ENCODE measurements at places on chromosomes 11 and 22.
A peak's percentile ranks its signal among the peaks of the same experiment; 100 is the strongest.

GRCh38 chr11:64379160-64379559 lies 20.2 kb downstream of the RPS6KA4 start:
- DNase-seq: no peak

- no peak for DNase-seq
Measured at GRCh38 chr22:42863349-42863961, 6.4 kb upstream of the ARFGAP3 start.

DNA sequence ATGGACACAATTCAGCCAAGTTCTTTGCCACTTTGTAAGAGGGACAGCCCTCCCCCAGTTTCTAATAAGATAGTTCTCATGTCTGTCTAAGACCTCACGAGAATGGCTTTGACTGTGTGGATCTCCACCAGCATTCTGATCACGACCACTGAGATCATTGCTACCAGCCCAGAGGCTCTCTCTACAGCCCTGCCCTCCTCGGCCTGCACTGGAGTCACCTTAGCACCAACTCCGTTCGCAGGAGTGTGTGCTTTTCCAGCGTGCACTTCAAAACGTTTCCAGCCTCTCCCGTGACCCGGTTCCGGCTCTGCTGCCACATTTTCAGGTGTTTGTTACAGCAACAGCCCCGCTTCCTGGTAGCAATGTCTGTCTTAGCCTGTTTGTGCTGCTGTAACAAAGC lies 26.2 kb downstream of the TSPAN32 start:
- DNase-seq: no peak

DNA sequence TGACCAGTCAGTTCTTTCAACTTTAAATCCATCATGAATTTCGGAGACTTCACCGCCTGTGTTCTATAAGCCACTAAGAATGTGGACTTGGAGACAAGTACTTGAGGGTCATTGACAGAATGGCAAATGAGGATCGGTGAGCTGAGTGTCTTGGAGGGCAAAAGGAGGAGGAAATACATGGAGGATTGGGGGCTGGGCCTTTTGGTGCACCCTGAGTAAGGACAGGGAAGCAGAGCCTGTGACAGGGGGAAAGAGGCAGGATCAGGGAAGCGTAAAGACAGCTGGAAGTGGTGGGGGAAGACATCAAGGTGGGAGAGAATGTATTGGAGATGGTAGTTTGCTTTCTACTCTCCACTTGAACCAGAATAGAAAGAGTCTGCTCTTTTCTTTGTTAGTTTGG lies 70.4 kb upstream of the MTMR2 start:
- no peak for DNase-seq

DNA sequence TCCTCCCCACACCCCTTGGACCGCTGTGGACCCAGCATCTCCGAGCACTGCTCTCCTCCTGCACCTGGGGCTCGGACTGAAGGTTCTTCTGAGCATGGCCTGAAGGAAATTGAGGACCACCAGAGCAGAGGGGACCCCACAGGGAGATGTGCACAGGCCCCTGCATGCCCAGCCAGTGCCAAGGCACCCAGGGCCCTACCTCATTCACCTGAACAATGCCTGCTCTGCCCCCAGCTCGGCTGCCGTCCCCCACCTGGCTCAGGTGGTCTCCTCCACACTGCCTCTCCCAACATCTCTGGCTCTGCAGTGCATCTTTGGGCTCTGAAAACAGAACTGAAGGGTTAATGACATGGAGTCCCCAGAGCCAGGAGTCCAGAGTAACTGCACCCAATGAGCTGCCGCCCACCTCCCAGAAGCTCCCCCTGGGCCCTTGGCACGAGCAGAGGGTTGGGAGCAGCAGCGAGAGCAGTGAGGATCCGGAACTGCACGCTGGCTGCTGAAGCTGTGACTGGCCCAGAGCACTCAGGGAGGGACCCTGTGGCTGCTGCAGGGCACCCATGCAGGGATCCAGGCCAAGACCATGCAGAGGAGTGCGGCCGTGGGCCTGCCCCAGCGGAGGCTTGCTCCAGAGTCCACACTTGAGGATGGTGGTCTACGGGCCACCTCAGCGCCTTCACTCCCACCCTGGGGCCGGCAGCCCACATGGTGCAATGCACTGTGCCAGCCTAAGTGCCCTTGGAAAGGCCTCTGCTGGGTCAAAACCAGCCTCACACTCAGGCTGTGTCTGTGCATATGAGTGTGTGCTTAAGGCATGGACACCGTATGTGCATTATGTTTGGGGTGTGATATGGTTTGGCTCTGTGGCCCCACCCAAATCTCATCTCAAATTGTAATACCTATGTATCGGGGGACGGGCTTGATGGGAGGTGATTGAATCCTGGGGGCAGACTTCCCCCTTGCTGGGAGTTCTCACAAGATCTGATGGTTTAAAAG lies 686.1 kb downstream of the TBC1D22A start:
- no peak for DNase-seq

GRCh38 chr11:122097419-122098001 lies 18.5 kb downstream of the BLID start:
- DNase-seq: no peak

DNA sequence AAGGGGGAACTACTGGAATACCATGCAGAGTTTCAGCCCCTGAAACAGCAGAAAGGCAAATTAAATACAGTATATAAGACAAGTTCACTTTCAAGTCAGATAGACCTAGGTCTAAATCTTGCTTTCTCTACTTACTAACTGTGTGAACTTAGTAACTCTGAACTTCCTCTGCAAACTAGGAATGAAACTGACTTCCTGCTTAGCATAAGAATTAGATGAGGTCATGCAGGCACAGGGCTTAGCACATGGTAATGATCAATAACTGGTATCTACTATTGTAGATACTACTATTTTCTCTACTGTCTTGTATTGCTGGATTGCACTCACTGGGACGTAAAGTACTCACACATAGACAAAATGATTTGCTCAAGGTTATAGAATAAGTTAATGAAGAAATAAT lies 51.5 kb upstream of the MTNR1B start:
- DNase-seq: no peak

- no peak for DNase-seq
Measured at GRCh38 chr11:65791719-65792213, 4.9 kb downstream of the OVOL1 start.

DNA sequence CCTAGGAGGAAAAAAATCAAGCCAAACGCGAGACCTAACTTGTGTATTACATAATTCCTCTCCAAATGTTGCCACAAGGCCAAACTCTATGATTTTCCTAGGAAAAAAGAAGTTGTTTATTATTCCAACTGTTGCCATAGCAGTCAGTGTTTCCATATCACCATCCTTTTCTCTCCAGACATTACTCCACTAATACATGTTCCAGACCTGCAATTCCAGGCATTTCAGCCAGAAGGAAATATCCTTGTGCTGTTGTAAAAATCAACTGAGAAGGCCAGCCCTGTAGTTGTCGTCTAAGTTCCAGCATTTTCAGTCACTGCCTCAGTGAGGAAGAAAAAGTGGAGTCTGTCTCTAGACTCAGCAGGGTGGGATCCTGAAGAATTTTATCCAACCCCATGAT lies 33.1 kb upstream of the PAMR1 start:
- no peak for DNase-seq

DNA sequence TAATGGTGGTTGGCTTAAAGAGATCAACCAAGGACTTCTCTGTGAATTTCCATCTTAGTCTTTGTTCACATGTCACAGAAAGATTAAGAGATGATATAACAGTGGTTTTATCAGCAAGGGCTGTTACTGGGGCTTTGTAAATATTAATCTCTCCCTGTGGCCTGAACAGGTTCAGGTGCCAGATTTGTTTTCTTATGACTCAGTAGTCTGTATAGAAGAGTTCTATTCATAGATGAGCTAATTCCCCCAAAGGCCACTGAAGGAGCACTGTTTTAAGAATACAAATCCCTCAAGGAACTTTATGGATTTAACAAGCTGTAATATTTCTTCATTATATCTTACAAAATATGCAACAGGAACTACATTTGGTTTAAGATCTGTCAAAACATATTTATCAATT lies 50.4 kb downstream of the TCP11L1 start:
- no peak for DNase-seq

DNA sequence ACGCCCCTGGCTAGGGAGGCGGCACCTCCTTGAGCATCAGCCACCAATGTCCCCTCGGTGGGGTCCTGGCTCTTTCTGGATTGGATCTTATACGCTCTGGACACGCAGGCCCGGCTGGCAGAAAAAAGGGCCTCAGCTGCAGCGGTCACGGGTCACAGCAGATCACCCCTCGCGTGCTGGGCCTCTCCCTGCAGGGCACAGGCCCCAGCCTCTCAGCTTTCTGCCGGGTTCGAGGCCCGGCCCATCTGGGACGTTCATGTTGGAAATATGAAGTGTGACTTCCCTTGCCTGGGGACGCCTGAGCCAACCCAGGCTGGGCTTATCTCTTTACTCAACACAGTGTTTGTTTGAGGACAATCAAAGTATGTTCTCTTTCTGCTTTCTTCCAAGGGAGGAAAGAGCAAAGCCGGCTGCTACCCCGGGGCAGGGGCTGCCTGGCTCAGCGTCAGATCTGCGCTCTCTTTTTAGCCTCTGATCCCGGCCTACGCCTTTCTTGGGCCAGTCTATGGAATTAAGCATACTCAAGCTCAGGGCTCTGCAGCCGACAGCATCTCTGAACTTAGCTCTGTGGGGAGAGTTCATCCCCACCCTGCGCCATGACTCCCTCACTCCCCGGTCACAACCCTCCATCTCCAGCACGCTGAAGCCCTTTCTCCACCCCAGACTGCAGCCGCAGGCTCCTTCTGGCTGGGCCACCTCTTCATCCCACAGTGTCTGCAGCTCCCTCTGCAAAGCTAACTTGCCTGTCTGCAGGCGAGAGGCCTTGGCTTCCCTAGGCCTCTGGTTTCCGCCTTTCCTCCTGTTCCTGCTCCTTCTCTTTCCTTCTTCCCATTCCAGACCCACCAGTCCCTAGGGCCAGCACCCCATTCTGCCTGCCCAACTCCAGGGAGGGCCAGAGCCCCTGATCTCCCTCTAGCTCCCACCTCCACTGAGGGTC lies 38.8 kb downstream of the ADAMTS15 start:
- DNase-seq: no peak

- no peak for DNase-seq
Measured at GRCh38 chr22:46522797-46523196, 14.6 kb downstream of the CELSR1 start.

DNA sequence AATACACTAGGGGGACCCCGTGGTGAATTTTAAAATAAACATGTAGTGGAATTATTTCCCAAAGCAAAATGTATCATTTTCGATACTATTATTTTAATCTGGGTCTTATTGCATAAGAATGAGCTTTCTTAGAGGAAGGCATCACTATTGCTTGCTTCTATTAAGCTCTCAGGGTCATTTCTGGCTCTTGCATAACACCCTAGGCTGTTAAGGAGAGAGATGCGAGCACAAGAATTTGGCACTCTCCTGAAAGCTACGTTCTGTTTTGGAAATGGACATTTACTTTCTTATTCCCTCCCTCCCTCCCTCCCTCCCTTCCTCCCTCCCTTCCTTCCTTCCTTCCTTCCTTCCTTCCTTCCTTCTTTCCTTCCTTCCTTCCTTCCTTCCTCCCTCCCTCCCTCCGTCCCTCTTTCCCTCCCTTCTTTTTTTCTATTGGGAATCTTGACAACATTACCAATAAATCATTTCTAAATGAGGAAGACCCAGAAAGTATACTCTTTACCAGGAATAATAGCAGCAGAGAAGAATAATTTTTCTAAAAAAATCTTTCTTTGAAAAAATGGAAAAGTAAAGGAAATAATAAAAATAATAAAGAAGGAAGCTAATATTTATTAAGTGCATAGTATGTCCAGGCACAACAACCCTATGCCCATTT lies 83.6 kb upstream of the BDNF start:
- DNase-seq: no peak

GRCh38 chr11:74090701-74091100 lies 80.1 kb downstream of the C2CD3 start:
- DNase-seq: no peak

DNA sequence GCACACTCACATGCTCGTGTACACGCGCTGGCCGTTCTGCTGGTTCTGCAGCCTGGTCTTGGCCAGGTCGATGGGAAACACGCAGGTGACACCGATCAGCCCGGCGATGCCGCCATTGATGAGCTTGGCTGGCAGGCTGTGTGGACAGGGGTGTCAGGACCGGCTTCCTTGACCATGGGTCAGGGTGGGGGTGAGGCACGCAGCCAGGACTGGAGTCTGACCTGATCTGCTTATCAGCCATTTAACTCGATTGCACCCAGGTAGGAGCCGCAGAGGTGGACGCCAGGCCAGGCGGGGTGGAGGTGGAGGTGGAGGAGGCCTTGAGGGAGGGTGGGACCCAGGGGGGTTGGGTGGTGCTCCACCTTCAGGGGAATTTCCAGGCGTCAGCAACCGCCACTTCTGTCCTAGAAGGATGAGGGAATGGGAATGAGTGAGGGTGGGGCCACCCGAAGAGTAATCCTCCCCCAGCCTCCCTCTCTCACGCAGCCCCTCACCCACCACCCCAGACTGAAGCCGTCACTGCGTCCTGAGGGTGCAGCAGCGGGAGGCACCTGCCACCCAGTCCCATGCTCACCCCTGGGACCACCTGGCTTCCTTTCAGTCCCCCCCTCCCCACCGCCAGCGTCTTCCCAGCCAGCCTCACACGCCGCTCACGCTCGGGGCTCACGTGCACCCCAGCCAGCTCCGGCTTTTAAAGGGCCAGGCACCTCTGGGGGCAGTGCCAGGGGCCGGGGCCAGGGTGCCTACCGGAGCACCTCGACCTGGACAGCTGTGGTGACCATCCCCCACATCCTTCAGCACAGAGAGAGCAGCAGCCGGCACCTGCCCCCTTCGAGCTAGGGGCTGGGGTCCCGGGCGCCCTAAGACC lies 3.1 kb downstream of the SLC25A22 start:
- no peak for DNase-seq

- no peak for DNase-seq
Measured at GRCh38 chr11:39975091-39975490, 1484.4 kb downstream of the LRRC4C start.

GRCh38 chr22:26377170-26377830 lies 51.8 kb upstream of the ASPHD2 start:
- no peak for DNase-seq

GRCh38 chr11:1771273-1771672 lies 7.5 kb upstream of the CTSD start:
- no peak for DNase-seq

DNA sequence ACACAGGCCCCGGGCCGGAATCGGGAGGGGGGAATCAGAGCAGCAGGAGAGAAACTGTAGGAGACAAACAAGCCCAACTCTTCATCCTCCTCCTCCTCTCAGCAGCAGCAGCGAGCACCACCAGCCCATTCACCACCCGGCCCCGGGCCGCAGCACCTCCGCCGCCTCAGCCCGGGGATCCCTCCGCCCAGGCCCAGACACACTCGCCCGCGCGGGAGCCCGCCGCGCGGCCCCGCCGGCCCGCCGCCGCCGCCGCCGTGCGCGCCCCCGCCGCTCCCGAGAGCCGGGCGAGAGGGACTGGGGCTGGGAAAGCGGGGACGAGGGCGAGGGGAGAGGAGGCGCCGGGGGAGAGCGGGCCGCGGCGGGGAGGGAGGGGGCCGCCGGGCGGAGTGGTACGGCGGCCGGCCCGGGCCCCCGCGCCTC lies at the start of gene PHF21A:
PHF21A (minus strand) TSS at position 154 of the 423 bp plus-strand sequence. CDS start 37,235 bp downstream, outside the sequence.
- DNase-seq: peak; percentile 95

GRCh38 chr11:128726458-128727139 lies 32.7 kb downstream of the FLI1 start:
- DNase-seq: peak; percentile 64

DNA sequence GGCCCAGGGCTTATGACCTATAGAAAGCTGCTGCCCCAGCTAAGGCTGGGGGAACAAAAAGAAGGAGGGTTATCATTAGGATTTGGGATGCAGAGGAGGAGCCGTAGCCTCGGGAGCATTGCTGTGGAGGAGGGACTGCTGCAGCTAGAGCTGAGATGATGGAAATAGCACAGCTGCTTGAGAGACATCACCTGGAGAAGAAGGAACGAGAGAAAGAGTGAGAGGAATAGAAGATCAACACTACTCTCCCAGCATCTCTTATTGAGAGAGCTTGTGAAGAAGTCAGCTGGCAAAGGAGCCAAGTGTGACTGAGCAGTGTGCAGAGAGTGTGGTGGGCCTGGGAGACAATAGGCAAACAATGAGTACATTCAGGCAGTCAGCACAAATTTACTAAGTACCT lies 100.7 kb upstream of the PLET1 start:
- no peak for DNase-seq
